ENCODE measurements at places on chromosomes 2 and 18. TPM values are rescaled to one million over a fixed set of nuclear protein-coding genes. Genes with fewer than 3 reads are reported as not detected.

Gene MSH6
- total RNA-seq = 85.8 TPM

Gene KHK
- 6.9 TPM for total RNA-seq

Gene CTLA4
- not detected for total RNA-seq

Gene RAB6D
- not detected for total RNA-seq

Gene KCNK3
- 1.7 TPM for total RNA-seq

Gene ALPG
- 0.22 TPM for total RNA-seq

Gene LOXL3
- total RNA-seq = 0.23 TPM

Gene HOXD3
- total RNA-seq = 0.14 TPM

Gene GAL3ST2
- total RNA-seq = 0.36 TPM

Gene CIB4
- total RNA-seq = 0.28 TPM

Gene SP5
- total RNA-seq = not detected

Gene NT5DC4
- not detected for total RNA-seq

Gene NEUROD1
- total RNA-seq = not detected

Gene KIAA2012
- total RNA-seq = not detected

Gene MPV17
- total RNA-seq = 92.9 TPM

Gene MAL
- not detected for total RNA-seq

Gene ELAC1
- total RNA-seq = 4.5 TPM

Gene QPCT
- total RNA-seq = 17.2 TPM

Gene GBX2
- 3.2 TPM for total RNA-seq

Gene MDH1B
- total RNA-seq = 1.2 TPM

Gene TMEM247
- total RNA-seq = not detected

Gene DTYMK
- 137 TPM for total RNA-seq

Gene ST8SIA5
- total RNA-seq = not detected

Gene IL1F10
- total RNA-seq = not detected

Gene TMEM200C
- total RNA-seq = not detected

Gene CNGA3
- total RNA-seq = 0.06 TPM

Gene FANCL
- 25.9 TPM for total RNA-seq

Gene DRC1
- total RNA-seq = not detected

Gene GPBAR1
- total RNA-seq = not detected

Gene FHOD3
- 3.7 TPM for total RNA-seq

Gene ZDBF2
- 1.2 TPM for total RNA-seq

Gene TBR1
- total RNA-seq = 0.09 TPM

Gene PDIA6
- total RNA-seq = 355 TPM

Gene CDH19
- 1.3 TPM for total RNA-seq

Gene SCN1A
- not detected for total RNA-seq

Gene ARHGAP15
- not detected for total RNA-seq

Gene TEKT4
- not detected for total RNA-seq

Gene UPP2
- not detected for total RNA-seq

Gene FOXD4L1
- 0.58 TPM for total RNA-seq

Gene NEU2
- not detected for total RNA-seq

Gene CYP27C1
- 4.3 TPM for total RNA-seq

Gene SPP2
- not detected for total RNA-seq

Gene KCNIP3
- total RNA-seq = 1.7 TPM
